Esophagus squamous epithelium (tissue), 5 donors: ENCODE measurements at places on chromosomes 6 and 20.

DNA sequence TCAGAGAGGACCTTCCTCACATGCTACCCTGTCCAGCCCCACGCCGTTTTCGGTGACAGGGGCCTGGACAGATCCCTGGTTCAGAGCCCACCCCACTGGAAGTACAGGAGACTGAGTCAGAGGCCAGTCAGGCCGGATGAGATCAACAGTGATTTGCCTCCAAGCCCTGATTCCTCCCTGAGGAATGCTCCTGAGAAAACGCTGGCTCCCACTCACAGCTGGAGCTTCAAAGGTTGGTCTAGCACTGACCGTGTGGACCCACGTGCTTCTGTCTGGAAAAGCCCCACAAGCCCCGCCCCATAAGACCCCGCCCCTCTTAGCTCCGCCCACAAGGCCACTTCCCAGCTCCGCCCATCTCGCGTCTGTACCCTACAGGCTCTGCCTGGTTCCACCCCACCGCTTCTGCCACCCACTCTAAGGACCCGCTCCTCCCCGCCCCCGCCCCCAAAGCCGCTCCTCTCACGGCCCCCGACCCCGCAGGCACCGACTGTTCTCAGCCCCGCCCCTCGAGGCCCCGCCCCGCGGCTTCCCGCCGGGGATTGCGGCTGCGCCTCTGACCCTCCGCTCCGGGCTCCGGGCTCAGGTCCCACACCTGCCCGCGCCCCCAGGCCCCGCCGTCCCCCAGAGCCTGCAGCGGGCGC is 64.9 kb upstream of the BHLHE23 start:
- DNase-seq: no peak

DNA sequence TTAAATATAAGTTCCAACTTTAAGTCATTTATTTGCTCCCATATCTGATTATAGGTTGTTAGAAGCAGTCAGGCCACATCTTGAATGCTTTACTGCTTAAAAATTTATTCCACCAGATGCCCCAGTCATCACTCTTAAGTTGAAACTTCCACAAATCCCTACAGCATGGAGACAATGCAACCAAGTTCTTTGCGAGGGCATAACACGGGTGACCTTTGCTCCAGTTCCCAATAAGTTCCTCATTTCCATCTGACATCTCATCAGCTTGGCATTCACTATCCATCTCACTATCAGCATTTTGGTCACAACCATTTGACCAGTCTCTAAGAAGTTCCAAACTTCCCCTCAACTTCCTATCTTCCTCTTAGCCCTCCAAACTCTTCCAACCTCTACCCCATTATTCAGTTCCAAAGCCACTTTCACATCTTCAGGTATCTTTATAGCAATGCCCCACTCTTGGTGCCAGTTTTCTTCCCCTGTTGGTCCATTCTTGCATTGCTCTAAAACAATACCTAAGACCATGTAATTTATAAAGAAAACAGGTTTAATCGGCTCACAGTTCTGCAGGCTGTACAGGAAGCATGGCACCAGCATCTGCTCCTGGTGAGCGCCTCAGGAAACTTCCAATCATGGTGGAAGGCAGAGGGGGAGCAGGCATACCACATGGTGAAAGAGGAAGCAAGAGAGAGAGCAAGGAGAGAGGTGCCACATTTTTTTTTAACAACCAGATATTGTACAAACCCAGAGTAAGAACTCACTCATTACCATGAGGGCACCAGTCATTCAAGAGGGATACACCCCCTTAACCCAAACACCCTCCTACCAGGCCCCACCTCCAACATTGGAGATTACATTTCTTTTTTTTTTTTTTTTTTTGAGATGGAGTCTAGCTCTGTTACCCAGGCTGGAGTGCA is 15.9 kb upstream of the ITPR3 start:
- DNase-seq: no peak

DNA sequence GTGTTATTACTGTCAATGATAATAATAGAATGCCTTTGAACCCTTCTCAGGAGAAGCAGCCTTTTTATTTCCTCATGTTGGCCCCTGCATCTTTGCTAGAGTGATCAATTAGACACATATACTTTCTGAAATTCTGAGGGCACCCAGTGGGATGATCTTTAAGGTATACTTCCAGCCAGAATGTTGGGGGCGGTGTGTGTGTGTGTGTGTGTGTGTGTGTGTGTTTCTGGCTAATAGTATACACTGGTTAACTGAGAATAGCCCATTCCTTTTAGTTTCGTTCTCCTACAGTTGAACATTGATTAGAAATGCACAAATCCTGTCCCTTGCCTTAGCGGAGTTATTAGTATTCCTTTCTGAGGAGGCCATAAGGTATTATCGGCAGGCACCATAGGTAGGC is 41.7 kb upstream of the CCDC167 start:
- DNase-seq: no peak

DNA sequence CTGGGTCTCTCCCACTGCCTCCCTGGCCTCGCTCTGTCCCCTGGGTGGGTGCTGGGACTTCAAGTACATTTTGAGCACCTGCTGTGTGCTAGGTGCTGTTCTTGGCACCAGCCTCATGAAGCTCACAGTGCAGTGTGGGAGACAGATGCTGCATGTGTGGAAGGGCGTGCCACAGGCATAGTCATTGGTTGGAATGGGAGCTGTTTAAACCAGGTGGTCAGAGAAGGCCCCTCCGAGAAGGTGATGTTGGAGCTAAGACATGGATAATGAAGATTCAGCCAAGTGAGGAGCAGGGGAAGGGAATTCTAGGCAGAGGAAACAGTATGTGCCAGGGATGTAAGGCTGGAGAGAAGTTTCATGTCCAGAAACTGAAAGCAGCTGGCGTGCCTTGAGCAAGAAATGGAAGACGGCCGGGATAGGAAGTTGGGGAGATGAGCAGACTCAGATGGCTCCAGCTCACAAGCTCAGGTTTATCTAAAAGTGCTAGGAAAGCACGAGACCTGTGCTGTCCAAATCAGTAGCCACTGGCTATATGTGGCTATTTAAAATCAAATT is 9.9 kb downstream of the LPIN3 start:
- no peak for DNase-seq

DNA sequence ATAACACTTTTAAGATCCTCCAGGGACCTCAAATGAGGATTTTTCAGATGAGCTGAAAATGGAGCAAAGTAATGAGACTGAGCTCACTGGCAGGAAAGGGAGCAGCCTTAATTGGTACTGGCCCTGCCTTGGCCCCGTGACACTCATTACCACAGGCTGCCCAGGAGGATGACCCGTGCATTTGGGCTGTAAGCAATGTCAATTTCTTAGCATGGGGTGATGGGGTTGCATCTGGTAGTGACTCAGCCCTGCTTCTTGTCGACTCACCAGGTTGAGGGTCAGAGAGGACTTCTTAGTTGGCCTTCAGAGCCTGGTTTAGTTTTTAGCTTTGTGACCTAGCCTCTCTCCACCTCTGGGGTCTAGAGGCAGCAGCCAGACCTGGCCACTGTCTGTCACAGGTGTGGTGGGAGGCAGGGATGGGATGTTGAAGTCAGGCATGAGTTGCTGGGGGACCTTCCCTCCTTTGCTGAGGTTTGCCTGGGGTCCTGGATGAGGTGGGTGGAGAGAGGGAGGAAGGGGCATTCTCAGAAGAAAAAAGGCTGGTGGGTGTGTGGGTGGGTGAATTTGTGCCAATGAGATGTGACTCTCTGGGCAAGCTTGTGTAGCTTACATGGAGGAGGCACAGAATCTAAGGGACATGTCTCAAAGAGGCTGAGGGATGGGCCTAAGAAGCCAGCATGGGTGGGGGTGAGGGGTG is 25.9 kb upstream of the EPB41L1 start:
- DNase-seq: no peak

- no peak for DNase-seq
Observed at GRCh38 chr20:3137492-3137891, 22.2 kb downstream of the FASTKD5 start.

- no peak for DNase-seq
Observed at GRCh38 chr20:9685011-9685410, 153.9 kb downstream of the PAK5 start.
